ENCODE measurements at places on chromosomes 13 and 19.

- DNase-seq, result no peak
Observed at GRCh38 chr19:34066007-34066643, 106.2 kb upstream of the LSM14A start.

GRCh38 chr13:49869519-49869918 lies 66.6 kb downstream of the SPRYD7 start:
- no peak for DNase-seq

DNA sequence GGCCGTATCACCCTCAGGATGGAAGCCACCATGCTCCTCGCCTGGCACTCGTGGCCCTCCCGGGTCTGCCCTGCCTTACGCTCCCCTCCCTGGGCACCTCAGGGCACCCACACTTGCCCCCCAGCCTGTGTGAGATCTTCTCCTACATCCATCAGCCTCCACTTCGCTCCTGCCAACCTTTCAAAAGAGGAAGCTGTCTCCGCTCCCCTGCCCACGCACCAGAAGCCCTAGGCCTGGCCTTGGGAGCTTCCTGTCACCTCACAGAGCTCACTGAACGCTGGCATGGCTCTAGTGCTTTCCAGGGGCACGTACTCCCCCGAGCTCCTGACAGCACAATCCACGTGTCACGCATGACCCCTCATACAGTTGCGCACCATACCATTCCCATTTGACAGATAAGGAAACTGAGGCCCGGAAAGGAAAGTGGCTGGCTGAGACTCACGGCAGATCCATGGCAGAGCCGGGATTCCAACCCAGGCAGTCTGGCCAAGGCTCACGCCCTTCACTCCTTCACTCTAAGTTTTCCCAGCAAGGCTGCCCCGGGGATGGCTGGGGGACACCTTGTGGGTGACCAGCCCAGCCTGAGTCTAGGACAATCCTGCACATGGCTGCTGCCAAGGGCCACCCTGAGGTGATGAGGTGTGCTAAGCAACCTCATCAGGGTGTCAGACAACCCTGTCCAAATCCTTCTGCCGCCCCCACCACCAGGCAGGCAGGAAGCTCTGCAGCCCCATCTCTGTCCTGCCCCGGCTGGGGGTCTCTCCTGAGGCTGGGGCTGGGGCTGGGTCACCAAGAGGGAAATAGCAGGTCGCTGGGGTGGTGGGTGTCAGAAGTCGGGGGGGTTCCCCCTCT lies 19.3 kb downstream of the PPP1R12C start:
- no peak for DNase-seq

DNA sequence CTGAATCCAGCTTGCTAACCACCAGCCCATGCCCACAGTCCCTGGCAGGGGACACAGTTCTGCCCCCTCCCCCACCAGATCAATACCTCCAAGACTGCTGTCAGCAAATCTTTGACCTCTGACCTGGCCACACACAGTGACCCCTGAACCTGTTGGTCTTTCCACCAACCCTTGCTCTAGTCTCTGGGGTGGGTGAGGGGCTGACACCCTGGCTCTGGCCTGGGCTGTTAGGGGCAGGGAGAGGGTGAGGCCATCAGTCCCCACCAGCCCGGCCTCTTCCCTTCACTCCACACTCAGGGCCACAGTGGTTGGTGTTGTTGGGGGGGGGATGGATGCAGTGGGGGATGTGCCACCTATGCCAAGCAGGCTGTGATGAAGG lies 21.8 kb upstream of the SLC7A10 start:
- no peak for DNase-seq

- DNase-seq, result peak; percentile 93
Observed at GRCh38 chr19:18450931-18451836, 13.3 kb upstream of the ISYNA1 start.

DNA sequence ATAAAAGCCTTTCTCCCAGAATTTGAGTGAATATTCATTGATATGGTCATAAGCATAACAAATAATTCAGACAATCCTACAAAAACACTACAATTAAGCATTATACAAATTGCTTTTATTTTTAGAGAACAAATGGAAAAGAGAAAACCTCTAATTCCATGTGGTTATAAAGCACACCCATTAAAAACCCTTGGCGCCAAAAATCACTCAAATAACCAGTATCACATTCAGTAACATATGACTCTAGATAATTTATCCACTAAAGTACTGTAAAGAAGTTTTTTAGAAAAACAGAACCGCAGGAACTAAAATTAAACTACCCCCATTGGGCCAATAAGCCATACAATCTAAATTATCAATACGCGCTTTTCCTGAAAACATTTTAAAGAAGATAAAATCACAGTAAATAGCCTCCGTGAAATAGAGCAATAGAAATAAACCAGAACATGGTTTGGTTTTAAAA lies 569 bp downstream of the LCP1 start:
- no peak for DNase-seq
